Left forelimb (tissue), 1 donor: ENCODE measurements at places on chromosomes 2 and 18.

DNA sequence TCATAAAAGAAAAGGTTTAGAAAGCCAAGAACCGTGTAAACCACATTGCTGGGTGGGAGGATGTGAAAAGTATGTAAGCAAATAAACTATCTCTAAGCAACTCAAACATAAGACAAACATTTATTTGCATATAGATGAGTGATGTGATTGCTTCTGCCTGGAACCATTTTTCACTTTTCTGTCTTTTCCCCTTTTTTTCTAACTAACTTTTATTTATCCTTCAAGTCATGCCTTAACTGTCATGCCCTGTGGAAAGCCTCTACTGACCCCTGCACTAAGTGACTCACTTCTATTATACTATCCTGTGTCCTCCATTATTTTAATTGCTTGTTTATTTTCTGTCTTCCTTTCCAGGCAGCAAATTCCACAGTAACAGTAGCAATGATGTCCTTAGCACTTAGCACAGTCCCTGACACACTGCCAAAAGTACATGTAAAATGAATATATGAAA, 87.5 kb upstream of the CTAGE1 start:
- no peak for DNase-seq

DNA sequence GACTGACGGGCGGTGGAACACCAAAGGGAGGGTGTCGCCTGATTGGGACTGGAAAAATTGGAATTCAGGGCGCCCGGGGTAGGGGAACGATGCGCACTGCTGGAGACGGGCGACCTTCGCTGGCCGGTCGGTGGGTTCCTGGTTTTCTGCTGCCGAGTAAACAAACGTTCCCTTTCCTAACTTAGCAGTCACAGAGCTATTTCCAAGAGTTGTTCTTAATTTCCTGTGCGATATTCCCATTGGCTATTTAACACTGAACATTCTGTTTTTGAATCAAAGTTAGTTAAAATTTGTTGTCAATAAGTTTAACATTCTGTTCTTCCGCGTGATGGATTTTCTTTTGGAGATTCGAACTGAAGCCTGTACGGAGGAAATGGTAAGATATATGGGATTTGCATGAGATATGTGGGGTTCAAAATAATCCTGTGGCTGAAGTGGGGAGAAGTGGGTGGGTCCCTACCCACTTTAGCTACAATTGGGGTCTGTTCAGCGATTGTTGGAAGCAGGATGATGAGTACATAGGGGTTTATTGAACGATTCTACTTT, 862 bp downstream of the C18orf54 start:
- DNase-seq = no peak

DNA sequence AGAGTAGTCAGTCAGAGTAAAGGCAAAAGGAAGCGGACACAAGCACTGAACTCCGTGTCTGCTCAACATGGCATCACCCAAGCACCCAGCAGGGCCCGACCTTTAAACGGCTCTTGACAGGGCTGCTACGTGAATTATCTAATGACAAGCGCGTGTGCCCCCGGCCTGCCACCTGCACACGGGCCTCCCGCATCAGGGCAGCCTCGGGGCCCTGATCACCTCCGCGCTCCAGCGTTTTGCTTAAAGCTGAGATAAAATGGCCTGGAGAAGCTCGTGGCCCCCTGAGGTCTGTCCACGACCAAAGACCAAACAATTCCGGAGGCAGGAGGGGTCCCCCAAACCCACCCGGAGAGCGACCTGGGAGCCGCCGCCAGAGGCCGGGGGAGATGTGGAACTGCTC, 376 bp downstream of the NDUFA10 start:
- no peak for DNase-seq

- DNase-seq = no peak
These were observed 22.6 kb upstream of the PLEK start for GRCh38 chr2:68342470-68342869.

GRCh38 chr2:152483276-152484063, 148.5 kb downstream of the FMNL2 start:
- DNase-seq = no peak

DNA sequence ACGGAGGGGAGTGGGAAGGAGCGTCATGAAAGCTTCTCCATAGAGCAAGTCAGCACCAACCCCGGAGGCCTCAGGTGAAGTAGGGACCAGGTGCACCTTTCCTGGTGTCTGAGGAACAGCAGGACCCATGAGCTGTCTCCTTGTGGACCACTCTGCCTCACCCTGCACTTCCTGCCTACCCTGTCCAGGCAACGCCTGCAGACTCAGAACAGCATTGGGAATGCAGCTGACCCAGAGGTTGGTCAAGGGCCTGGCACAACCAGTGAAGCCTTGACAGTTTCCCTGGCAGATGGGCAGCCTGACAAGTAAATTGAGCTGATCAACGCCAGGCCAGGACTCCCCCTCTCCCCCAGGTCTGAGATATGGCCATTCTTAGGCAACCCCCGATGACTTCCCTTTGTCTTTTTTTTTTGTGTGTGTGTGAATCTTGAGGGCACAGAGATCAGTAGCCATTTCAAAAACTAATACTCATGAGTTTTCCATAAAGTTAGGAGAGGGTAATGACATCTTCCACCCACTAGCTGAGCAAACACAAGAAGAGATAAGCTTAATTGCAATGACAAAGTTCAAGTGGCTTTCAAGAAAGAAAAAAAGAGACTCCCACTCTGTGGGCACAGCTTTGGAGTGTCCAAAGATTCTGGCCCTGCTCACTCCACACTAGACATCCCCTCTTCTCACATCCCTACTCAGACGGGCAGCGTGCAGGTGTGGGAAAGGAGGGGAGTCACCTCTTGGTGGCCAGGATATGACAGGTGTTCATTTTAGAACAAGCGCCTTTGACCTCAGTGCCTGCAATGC, 3.5 kb upstream of the FABP1 start:
- DNase-seq = no peak

- no peak for DNase-seq
These were observed at the start of gene FAP for GRCh38 chr2:162243294-162243693. FAP (minus strand) TSS chr2:162243445; CDS start chr2:162243327, 118 bp downstream.

GRCh38 chr2:124382067-124382618, 357.1 kb downstream of the CNTNAP5 start:
- DNase-seq = no peak

DNA sequence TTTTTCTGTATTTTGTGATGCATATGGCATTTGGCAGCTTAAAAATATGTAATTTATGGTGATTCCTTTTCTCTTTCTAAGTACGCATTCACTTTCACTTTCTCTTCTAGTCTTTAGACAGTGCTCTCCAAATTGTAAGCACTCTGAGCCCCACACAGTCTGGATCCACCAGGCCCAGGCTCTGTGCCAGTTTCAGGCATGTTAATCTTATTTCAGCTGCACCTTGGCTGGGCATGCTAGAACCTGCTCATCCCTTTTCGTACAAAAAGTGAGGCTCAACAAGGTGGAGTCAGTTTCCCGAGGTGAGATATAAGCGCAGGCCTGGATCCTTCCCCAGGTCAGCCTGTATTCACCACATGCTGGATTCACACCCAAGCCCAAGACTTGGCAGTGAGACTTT, 203.9 kb downstream of the MTX2 start:
- DNase-seq = no peak

DNA sequence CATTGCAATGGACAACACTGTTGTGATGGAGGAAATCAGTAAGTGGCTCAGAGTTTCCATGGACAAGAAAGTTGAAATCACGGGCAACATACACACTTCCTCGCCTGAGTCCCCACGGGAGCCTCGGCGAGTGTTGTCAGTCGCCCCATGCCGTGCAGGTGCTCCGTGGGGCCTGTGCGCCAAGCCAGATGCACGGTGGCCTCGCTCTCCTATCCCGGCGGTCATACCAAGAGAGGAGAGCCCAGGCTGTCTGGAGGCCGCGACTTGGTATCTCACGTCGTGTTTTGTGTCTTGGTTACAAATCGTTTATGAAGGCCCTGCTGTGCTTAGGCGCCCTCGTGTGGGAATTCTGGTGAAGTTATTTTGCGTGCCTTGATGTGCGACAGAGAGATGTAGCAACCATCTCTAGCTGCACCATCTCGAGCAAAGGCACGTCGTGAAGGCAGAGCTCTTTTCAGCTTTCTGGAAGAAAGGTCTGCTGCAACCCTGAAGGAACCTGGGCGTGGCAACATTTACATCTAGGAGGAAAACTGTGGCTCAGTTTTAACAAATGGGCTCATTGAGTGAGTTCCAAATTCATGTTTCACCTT, 21.8 kb downstream of the ATG4B start:
- DNase-seq = no peak

- DNase-seq = peak; percentile 57
These were observed 100.9 kb upstream of the TEX51 start for GRCh38 chr2:126797622-126798275.

DNA sequence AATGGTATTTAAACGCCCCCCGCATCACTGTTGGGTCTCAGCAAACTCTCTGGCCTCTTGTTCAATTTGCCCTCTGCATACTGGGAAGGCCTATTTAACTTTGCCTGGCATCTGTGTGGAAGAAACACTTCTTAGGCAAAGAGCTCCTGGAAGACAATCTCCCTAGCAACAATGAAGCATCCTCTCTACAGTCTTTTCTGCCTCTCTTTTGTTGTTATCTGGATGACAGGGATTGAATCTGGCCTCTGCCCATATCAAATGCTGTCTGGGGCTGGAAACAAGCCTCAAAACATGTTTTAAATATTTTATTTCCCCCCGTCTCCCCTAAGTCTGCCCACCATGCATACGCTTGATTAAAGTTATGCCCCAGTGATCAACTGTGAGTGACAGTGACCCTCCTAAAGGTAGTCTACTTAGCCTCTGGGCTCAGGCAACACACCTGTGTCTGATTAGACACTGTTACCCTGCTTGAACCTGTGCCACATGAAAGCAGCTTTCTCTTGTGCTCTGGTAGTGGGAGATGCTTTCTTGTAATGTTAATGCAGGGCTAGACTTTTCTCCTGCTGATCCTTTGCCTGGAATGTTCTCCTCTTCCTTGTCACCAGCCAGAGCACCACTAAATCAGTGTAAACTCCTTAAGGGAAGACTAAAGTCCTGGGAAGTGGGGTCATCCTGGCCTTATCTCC, 34.9 kb downstream of the CDC42EP3 start:
- no peak for DNase-seq

DNA sequence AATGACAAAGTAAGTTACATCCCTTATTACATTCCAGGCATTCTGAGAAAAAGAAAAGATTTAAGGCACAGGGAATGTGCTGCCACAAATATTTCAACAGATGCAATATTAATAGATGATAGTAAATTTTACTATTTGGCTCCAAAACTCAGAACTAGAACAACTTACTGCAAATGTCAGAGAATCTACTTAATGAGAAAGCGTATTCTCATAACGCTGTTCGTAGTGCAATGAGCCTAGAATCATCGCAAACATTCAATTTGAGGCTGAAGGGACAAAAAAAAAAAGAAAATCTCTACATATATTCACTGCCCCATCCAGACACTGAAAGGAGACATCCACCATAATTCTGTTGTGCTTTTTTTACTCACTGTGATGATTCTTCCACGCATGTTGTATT, 272.1 kb upstream of the DOK6 start:
- no peak for DNase-seq

- no peak for DNase-seq
These were observed 64.9 kb upstream of the OTOS start for GRCh38 chr2:240205348-240205747.

- DNase-seq = no peak
These were observed 110.4 kb downstream of the CTIF start for GRCh38 chr18:48649231-48649630.

- DNase-seq = no peak
These were observed 2.0 kb upstream of the ZNF516 start for GRCh38 chr18:76497021-76497420.

DNA sequence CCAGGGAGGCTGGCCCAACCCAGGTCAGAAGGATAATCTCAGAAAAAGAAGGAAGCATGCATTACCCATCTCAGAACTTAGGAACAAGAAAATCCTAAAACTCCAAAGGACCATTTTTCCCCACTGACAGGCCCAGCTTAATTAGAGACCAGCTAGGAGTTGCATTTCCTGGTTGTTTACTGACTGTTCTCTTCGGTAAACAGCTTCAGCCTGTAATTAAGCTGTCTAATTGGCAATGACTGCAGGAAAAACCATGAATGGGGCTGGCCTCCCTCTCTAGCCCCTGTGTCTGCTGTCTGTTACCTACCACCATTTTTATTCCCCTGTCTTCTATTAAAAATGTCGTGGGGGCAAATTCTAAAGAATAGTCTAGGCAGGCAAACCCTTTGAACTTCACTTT, 146.5 kb downstream of the AGAP1 start:
- DNase-seq = no peak

GRCh38 chr2:19538411-19538963, 180.1 kb upstream of the OSR1 start:
- no peak for DNase-seq

DNA sequence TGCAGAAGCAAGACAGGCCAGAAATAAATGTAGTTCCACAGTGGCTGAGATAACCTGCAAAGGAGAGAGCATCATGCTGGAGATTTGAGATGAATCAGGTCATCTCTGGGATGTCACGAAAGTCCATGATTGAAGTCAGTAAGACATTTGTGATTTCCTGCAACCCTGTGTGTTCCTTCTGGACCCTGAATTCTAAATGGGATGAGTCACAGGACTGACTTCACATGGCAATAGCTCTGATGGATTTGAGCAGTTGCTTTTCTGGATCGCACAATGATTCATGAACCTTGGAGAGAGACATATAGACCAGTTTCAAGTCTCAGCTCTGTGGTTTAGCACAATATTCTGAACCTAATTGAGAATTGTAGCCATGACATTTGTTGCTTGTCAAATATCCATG, 102.9 kb downstream of the TSN start:
- DNase-seq = no peak

- DNase-seq = no peak
These were observed 303.9 kb downstream of the ETAA1 start for GRCh38 chr2:67701011-67701410.

DNA sequence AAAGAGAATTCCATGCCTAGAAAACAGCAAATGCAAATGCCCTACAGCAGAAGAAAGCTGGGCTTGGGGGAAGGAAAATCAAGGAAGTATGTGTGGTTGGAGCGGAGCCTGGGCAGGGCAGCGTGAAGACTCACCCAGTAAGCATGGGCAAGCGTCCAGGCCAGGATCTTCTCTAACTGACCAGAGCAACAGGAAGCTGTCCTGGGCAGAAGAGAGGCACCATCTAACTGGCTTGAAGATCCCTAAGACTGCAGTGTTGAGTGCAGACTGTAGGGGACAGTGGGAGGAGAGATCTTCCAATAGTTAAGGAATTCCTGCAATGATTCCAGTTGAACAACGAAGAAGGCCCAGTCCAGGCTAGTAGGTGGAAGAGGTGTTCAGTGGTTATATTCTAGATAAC, 57.9 kb downstream of the NXPH2 start:
- no peak for DNase-seq

DNA sequence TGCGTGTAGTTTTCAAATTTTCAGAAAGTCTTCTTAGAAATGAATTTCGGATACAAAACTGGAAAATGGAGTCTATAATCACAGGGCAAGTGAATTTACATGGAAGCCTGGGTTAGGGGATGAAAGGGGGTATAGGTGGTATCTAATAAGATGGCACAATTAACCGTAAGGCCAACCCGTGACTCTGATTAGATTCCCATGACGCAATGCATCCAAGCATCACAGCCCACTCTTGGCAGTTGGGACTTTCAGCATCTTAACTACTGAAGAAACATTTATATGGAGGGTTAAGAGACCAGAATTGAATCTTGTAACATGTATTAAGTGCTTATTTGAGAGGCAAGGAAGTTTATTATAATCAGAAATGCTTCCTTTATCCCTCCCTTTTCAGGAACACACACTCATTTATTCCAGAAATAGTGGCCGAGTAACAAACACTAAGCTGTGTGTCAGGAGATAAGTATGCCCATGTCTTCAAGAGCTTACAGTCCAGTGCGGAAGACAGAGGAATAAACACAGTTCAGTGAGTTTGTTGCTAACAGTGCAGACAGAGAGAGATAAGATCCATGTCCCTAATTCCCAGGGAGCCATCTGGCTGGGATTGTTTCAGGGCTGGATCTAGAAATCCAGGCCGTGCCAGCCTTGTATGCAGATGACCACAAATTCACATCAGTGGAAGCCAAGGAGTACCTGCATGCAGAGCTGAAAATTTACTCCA, 151.2 kb downstream of the ANTXR1 start:
- no peak for DNase-seq
